ENCODE measurements at places on chromosomes 7 and 10. TPM values are rescaled to one million over a fixed set of nuclear protein-coding genes. Genes with fewer than 3 reads are reported as not detected.
A peak's percentile ranks its signal among the peaks of the same experiment; 100 is the strongest.

VTI1A gene
- total RNA-seq, result 42.4 TPM

ACHE gene
- not detected for total RNA-seq

TMEM254 gene
- total RNA-seq, result 7.1 TPM

LRRD1 gene
- total RNA-seq, result 0.13 TPM

MKI67 gene
- 0.26 TPM for total RNA-seq

GRCh38 chr7:106424476-106425016 is 139.8 kb upstream of the NAMPT start:
- peak; percentile 77 for DNase-seq

DNA sequence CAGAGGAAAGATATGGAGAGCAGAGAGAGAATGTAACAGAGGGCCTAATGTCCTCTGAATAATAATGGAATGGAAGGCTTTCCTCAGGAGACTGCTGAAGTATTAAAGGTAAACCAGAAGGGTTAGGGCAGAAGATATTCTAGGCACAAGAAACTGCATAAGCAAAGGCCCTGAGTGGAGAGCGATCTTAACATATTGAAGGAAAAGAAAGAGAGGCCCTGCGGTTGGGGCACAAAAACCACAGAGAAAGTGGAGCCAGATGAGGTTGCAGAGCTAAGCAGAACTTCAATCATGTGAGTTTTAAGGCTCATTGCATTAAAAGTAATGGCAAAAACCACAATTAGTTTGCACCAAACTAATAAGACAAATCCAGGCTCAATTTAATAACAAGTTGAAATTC is 115.8 kb upstream of the VSTM2A start:
- DNase-seq, result no peak

GRCh38 chr10:21617267-21617666 is 83.2 kb downstream of the MLLT10 start:
- DNase-seq, result no peak

DNA sequence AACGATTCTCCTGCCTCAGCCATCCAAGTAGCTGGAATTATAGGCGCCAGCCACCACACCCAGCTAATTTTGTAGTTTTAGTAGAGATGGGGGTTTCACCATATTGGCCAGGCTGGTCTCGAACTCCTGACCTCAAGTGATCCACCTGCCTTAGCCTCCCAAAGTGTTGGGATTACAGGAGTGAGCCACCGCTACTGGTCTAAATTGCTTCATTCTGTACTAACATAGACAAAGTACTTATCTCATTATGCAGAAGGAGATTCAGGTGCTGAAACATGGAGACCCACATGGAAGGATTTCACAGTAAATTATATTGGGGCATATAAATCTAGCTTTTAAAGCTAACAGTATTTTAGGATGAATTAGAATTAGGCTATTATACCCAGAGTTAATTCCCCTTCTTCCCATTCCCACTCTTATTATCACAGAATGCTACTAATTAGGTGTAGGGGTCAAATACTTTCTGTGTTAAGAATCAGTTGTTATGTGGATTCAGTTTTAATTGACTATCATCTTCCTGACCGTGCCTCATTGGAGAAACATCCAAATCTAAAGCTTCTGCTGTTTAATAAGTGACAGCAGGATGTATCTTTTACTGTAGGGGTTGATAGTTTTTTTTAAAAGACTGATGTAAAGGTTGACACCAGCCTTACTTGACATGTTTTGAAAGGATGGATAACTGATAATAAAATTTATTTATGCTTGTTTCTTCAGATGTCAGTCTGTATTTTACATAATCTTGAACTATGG is 27.2 kb downstream of the ADK start:
- DNase-seq, result no peak

DNA sequence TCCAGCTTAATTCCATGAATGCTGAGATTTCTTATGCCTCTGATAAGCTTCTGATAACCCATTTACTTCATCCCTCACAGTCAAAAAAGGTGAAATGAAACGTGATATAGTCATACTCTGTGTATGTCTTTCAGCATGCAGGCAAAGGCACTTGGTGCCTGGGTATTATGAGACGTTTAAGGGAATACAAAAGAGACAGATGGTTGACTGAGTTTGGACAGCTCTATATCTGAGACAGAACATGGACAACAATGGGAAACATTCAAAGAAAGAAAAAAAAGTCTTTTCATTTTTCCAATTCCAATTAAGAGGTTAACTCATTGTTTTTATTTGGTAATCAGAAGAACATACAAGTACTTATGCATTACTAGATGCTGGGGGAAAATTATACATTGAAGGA is 96.2 kb downstream of the PPP1R17 start:
- no peak for DNase-seq

DNA sequence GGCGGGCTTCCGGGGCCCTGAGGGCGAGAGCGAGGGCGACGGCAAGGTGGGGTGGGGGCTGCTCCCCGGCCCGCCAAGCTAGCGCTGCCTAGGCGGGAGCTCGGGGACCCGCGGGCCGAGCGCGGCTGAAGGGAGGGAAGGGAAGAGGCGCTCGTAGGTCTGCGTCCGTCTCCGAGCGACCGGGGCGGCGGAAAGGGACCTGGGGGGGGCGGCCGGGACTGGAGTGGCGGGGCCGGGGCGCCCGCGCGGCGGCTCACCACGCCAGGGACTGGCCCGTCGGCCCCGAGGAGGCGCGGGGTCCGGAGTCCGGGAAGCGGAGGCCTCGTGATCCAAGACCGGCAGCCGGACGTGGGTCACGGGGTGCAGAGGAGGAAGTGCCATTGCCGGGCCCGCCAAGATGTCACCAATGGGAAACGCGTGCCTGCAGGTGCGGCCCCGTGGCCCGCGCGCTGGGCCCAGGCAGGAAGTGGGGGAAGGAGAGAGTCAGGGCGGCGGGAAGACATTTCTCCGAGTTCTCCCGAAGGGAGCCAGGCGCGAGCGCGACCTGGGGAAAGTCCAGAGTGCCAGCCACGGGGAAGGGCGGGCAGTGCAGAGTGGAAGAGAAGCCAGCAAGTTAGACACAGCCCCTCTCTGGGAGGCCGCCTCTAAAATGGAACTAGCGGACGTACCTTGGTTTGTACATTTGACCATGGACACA is 11.9 kb downstream of the HNRNPF start:
- DNase-seq, result peak; percentile 59

GRCh38 chr7:50307368-50308032 is 3.0 kb downstream of the IKZF1 start:
- DNase-seq, result no peak

DNA sequence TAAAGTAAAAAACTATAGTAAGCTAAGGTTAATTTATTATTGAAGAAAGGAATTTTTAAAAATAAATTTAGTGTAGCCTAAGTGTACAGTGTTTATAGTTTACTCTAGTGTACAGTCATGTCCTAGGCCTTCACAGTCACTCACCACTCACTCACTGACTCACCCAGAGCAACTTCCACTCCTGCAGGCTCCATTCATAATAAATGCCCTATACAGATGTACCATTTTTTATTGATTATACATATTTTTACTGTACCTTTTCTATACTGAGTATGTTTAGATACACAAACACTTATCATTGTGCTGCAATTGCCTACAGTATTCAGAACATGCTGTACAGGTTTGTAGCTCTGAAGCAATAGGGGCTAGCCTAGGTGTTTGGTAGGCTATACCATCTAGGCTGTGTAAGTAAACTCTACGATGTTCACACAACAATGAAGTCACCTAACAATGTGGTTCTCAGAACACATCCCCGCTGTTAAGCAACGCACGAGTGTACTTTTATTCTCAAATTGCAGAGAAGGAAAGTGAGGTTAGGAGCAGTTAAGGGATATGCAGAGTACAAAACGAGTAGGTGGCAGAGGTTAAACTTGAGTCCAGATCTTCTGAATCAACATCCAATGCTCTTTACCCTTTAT is 38.9 kb upstream of the PLCE1 start:
- DNase-seq, result peak; percentile 84

DNA sequence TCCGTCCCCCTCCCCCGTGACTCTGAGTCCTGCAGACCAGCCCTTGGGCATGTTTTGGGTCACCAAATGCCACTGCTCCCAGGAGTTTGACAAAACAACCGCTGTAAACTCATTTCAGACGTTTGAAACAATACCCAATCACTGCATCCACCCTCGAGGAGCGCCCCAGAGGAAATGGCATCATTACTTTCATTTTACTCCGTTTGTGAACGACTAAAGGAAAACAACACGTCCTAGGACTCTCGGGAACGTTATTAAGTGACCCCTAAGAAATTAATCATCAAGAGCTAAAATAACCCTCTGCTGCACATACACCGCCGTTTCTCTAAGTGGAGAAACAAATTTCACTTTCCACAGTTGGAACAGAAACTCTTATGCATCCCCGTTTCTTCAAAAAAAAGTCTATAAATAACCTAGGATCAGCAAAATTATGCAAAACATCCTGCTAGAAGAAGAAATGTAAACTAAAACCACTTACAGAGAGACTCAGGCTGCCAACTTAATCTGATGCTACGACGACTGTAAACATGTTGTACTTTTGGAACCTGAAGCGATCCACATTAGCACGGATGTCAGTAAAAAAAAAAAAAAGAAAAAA is 109.9 kb upstream of the EFCAB10 start:
- no peak for DNase-seq

GRCh38 chr10:86244297-86245014 is 122.1 kb downstream of the GRID1 start:
- no peak for DNase-seq

DNA sequence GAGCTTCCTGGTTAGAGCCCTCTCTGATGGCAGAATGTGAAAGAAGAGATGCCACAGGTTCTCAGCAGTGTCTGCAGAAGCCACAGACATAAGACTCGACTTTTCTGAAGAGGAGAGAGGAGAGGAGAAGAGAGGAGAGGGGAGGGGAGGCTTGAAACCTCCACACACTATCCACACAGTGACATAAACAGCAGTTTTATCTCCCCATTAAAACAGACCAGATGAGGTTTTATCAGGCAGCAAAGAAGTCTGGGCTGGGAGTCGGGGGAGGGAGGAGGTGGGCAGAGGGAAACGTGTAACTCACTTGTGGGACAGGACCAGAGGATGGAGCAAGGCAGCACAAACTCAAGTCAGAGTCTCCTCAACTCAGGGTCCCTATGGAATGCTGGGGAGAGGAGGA is 76.5 kb downstream of the XPNPEP1 start:
- DNase-seq, result no peak

DNA sequence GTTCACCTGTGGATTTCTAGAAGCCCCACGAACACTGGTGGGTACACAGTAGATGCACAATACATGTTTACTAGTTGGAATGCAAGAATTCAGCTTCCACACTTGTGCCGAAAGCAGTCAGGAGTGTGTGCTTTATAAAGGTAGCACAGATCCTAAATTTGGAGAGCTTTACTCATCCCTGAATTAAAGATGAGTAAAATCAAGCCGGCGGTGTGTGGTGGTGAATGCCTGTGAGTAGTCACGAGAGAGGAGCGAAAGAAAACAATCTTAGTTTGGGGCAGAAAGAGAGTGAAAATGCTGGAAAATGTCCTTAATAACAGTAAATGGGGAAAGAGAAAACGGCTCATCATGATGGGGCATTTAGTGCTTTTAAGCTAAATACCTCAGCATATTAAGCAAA is 13.6 kb upstream of the ENO4 start:
- DNase-seq, result no peak

- DNase-seq, result peak; percentile 27
Observed at GRCh38 chr10:13536674-13537366, 8.0 kb upstream of the BEND7 start.

All from bronchial epithelial cell (primary cell).